ENCODE measurements at places on chromosomes 1 and 21.

DNA sequence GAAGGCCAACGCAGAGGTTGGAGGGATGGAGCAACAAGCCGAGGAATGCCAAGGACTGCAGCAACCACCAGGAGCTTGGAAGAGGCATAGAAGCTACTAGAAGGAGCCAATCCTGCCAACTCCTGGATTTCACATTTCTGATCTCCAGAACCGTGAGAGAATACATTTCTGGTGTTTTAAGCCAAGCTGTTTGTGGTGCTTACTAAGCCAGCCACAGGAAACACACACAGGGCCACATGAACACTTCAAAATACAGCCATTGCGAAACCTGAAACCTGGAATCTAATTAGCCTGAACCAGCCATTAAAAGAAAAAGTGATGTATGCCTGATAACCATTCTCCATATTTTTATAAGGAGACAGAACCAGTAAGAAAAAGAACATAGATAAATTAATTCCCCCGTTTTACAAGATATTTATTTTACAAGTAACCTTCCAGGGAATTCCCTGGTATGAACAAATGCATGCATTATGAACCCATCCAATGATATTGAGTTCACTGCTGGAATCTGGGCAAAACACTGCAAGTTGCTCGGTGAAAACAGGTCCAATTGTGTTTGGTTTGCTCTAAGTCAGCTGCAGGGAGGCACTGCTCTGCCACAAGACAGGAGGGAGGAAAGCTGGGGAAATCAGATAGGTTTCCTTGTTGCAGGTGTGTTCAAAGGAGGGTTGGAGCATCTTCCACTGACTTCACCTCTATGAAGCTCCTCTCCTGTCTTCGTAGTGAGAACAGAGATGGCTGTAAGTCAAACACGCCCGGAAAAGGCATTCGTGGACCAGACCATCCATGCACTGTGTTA, 70.2 kb downstream of the ETS2 start:
- DNase-seq = no peak

- no peak for DNase-seq
These were observed 67.1 kb downstream of the ATP2B4 start for GRCh38 chr1:203693721-203694120.

- DNase-seq = no peak
These were observed 138.0 kb upstream of the SOD1 start for GRCh38 chr21:31521515-31521914.

DNA sequence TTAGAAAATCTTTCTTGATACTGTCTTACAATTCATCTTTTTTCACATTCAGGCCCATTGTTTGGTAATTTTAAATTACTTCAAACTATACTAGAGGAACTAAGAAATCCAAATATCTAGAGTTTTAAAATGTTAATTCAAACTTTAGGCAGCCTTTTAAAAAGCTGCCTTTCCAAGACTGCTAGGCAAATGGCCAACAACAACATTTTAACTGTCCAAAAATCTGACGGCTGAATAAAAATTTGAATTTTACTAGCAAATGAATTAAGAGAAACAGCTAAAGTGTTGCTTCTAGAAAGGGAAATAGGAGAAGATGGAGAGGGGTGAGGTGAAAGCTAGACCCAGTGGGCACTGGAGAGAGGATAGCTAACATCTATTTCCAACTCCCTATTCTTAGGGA, 17.2 kb downstream of the DPYD start:
- DNase-seq = no peak

GRCh38 chr1:14896381-14897079, 257.0 kb upstream of the TMEM51 start:
- DNase-seq = no peak

DNA sequence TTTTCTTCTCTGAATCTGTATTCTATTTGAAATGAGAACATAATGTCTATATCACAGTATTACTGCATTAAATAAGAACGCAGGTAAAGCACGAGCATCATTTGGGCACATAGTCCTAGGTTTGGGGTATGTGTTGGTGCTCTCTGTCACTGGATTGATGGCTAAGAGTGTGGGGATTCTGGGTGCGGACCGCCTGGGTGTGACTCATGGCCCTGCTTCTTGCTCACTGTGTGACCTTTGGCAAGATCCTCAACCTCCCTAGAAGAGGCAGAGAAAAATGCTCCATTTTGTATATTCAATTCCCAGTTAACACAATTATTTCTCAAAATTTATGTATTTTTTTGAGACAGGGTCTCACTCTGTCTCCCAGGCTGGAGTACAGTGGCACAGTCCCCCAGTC, 99.7 kb downstream of the LAMC2 start:
- peak; percentile 19 for DNase-seq

DNA sequence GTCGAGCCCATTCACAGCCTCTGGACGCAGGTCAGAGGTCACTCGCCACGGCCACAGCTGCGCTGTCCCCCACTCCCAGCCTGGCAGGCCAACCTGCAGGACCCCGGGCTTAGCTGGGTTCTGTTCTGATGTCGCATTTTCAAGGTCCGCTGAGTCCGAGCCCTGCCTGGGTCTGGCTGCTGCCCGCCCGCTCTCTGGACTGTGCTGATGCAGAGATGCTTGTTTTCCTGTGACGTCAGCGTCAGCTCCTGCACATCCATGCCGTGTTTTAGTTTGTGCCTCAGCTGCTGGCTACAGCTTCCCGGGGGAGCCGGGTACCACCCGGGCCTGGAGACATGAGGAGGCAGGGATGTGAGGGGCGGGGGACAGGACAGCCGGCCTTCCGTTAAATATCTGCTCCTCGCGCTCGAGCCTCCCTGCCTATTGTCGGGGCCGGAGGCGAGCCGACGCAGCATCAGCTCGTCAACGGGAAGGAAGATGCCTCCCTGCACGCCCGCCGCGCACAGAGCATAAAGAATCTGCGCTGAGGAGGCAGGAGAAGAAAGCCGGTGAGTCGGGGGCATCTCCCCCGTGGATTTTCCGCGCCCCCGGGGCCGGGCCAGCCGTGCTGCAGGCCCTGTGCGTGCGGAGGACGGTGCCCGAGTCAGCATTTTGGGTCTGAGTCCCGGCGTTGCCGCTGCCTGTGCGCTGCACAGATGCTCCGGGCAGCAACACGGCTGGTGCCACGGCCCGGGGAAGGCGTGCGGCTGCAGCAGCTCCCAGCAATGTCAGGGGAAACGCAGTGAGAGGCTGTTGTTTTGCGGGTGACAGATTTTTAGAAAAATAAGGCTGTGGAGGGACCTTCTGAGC, 23.4 kb downstream of the PRKCZ start:
- DNase-seq = no peak

Measured in RKO (cell line).